Gastrocnemius medialis (tissue), 4 donors: ENCODE measurements at places on chromosomes 5 and 9. TPM values are rescaled to one million over a fixed set of nuclear protein-coding genes. Genes with fewer than 3 reads are reported as not detected.
A peak's percentile ranks its signal among the peaks of the same experiment; 100 is the strongest.

- peak overlapping the region; percentile 73 for H3K27ac ChIP-seq
- H3K4me3 ChIP-seq: no peak overlapping the region
These were observed 8.7 kb downstream of the SERINC5 start for GRCh38 chr5:80246995-80247729.

GRCh38 chr5:18195910-18196309, 561.6 kb downstream of the TAF11L14 start:
- H3K27me3 ChIP-seq: no peaks in the 10 kb centered on the region
- no peaks in the 10 kb centered on the region for H3K4me1 ChIP-seq
- no peaks in the 10 kb centered on the region for H3K36me3 ChIP-seq
- no peak for DNase-seq
- H3K27ac ChIP-seq: no peak overlapping the region
- no peak overlapping the region for H3K4me3 ChIP-seq

- DNase-seq: no peak
- H3K4me3 ChIP-seq: no peak overlapping the region
- H3K27me3 ChIP-seq: no peaks in the 10 kb centered on the region
- H3K4me1 ChIP-seq: no peaks in the 10 kb centered on the region
These were observed 200.5 kb downstream of the HINT1 start for GRCh38 chr5:130964231-130965202.

- H3K4me3 ChIP-seq: peak overlapping the region; percentile 50
- H3K27ac ChIP-seq: no peak overlapping the region
- no peaks in the 10 kb centered on the region for H3K36me3 ChIP-seq
- DNase-seq: peak; percentile 5
These were observed 61.8 kb downstream of the SPATA31C2 start for GRCh38 chr9:88076286-88077070.

The MAP1B gene
- total RNA-seq: 120 TPM

- H3K4me1 ChIP-seq: peaks cover 3% of the 10 kb centered on the region
- DNase-seq: no peak
- H3K36me3 ChIP-seq: no peaks in the 10 kb centered on the region
- H3K27me3 ChIP-seq: no peaks in the 10 kb centered on the region
- H3K4me3 ChIP-seq: no peak overlapping the region
- H3K27ac ChIP-seq: no peak overlapping the region
These were observed 252.3 kb upstream of the SLC24A2 start for GRCh38 chr9:20040991-20041696.
